NCI-H1092 treated with DMSO at 0.1 percent for 48 hours (cell line): ENCODE measurements at places on chromosomes 12 and 14.

DNA sequence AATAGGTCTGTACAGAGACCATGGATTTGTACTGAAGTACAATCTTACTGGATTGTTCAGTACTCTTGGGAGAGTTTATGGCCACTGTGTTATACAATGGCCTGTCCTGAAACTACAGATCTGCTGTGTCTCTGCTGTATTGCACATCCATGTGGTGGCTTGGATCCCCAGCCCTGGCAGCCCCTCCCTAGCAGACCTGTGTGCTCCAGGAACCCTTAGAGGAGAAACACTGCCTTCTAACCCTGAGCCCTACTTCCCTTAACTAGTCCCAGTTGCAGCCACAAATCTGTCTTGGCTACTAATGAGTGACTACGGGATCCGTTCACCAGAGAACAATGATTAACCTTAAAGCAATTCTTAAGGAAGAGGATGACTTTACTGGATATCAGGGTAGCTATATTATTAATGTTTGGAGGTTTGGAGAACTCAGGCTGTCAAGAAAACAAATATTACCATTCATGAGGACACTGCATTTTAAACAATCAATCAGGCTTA lies 27.7 kb downstream of the RNF34 start:
- no peak for DNase-seq

- DNase-seq, result no peak
These were observed 1104.1 kb upstream of the TMEM132C start for GRCh38 chr12:127162902-127163301.

DNA sequence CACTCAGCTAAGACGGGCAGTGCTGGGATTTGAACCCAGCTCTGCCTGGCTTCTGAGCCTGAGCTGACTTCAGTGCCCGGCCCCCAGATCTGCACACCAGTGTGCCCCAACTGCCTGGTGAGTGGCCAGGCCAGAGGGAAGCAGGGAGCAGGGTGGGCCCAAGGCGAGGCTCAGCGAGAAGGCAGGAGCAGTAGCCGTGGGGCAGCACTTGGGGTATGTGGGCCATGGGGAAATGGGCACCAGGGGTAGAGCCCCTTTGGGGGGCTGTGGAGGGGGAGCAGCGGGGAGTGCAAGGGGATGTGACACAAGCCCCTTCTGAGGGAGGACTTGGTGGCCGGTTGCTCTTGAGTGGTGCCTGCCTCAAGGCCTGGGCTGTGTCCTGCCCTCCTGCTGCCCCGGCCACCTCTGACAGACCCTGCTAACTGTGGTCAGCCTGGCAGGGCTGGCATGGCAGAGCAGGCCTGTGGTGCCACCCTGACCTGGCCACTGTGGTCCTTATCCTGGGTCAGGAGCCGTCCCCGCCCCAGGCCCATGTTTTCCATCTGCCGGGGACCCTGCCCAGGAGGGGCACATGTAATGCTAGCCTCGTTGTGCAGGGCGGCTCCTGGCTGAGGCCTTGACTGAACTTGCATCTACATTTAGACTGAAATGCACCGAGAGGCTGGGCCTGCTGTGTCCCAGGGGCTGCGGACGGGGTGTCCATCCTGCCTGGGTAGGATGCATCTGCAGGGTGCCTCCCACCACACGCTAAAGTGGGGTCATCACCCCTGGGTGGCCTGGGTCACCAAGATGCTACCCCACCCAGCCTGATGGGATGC lies 90.5 kb downstream of the KIF26A start:
- no peak for DNase-seq

- no peak for DNase-seq
These were observed 32.3 kb downstream of the RPS29 start for GRCh38 chr14:49553892-49554291.

DNA sequence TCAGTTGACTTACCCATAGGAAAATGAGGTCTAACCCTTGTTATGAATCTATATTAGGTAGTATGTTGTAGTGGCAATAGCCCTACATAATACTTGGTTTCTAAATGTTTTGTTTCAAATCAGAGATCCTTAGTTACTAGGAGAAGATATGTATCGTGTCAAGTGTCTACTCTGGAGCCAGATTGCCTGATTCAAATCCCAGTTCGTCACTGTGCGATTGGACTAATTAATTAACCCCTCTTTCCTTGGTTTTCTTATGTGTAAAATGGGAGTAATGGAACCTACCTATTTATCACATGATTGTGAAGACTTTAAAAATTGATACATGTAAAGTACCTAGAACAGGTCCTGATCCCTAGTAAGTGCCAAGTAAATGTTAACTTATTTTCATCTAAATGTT lies 1.4 kb downstream of the LETMD1 start:
- no peak for DNase-seq

GRCh38 chr14:102442241-102443211 lies 67.0 kb downstream of the ANKRD9 start:
- no peak for DNase-seq

DNA sequence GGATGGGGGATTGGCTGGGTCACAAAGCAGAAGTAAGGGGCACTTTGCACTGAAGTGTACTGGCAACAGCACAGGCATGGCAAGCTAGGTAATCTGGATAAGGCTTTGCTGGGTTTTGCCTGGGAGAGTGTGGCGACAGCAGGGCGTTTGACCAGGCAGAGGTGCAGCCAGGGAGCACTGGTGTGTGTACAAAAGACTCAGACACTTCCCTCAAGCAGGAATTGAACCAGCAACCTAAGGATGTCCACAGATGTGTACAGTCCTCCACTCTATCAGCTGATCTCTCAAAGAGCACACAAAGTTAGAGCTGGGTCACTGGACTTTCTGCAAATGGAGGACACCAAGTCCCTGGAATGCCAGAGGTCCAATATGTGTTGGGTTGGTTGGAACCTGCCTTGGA lies 15.4 kb upstream of the RNASE4 start:
- DNase-seq, result no peak

DNA sequence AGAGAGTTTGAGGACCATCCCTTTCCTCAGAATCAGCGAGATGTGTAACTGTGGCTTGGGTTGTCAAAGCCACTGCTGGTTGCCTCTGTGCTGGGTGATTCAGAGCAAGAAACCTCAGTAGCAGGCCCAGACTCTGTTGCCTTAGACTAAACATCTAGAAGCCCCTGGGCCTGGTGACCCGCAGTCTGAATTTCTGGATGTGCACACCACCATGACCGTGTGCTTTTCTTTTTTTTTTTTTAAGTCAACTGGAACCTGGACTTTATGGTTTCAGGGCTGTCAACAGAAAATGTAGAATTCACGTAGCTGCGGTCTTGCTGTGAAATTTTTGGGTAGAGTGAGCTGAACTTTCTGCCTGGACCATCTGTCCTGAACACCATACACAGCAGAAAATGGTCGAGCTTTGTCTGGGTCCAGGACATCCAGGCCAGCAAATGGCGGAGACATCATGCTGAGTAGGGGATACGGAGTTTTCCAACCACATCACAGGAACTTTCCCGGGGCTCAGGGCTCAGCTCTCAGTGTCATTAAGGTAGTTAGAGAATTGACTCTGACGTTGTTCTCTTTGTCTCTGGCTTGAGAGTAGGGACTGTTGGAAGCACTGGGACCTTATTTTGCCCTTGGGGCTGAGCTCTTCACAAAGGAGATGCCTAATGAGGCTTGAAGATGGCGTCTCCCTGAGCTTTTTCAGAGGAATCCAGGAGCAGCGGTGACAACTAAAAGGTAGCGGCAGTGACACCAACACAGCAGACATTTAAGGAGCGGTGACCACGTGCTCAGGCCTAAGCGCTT lies 23.0 kb upstream of the BATF start:
- no peak for DNase-seq

DNA sequence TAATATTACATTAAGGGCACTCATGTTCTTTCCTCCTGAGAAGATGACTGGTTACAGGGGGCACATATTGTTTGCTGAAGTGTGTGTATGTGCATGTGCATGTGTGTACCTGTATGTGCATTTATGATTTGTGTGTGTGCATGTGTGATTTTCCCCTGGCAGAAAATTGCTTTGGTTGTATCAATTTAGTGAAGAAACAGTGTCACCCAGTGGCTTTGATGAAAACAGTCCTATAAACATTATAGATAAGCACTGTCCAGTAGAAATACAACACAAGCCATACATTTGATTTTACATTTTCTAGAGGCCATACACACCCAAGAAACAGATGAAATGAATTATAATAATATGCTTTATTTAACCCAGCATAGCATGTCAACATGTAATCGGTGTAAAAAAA lies 8.6 kb downstream of the PDE3A start:
- DNase-seq, result no peak

DNA sequence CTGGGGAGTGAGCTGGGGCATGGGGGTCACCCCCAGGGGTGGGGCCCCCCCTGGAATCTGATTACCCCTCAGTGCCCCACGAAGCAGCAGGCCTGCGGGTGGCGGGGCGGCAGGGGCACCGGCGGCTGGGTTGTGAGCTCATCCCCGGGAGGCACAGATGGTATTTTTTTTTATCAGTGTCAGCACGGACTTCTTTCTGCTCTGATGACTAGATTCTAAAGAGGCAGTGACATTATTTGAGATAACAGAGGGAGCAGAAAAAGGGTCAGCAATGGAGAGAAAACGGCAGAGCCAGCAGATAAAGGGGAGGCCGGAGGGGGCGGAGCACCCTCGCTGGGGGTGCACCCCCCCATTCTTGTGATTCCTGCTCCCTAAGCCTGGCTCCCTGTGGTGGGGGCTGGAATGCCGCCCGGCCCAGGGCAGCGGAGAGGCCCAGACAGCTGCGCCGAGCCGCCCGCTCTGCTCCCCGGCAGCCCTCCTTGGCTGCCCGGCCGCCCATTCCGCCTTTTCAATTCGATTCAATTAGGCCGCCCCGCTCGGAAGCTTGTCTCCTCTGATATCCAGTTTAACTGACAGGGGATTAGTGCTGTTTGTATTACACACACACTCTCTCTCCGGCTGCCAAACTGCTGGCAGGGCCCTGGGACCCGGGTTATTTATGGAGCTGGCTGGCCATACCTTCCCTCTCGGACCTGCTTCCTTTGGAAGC lies 32.9 kb downstream of the MVK start:
- peak; percentile 55 for DNase-seq

DNA sequence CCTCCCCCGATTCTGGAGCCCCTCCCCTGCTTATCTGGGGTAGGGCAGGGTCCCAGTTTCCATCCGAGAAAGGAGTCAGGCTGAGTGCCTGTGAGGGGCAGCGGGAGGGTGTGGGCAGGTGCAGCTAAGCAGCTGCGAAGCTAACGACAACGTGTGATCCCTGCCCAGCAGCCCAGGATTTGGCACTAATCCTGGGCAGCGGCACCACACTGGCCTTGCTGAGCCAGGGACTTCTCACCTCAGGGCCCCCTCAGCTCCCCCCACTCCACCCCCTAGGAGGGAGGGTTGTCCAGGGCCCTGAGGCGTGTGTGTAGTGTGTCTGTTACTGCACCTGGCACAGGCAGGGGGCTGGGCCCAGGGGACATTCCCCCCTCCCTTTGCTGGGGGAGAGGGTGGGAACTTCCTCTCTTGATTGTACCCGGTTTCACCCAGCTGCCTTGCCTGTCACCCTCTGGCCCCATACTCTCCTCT lies 1.8 kb downstream of the SMIM41 start:
- peak; percentile 74 for DNase-seq

GRCh38 chr14:25411781-25412757 lies 362.1 kb upstream of the STXBP6 start:
- DNase-seq, result peak; percentile 51

DNA sequence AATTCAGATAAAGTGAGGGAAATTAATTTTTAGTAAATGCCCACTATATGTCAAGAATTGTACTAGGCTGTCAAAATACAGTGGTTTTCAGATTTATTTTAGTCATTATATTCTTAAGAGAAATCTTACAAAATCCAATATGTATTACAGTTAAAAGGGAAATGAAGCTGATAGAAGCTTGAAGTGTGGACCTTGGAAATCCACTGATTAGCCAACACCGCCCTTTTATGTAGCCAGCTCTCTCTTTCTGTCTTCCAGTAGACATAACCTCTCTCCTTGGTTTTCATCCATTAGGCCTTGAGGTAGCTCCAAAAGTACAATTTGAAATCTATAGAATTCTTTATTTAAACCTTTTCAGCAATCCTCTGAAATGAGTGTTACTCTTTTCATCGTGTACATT lies 63.2 kb downstream of the USP15 start:
- DNase-seq, result no peak

- DNase-seq, result no peak
These were observed 42.0 kb downstream of the GPATCH2L start for GRCh38 chr14:76193696-76194095.

- DNase-seq, result no peak
These were observed 18.6 kb downstream of the GNS start for GRCh38 chr12:64740646-64741045.

DNA sequence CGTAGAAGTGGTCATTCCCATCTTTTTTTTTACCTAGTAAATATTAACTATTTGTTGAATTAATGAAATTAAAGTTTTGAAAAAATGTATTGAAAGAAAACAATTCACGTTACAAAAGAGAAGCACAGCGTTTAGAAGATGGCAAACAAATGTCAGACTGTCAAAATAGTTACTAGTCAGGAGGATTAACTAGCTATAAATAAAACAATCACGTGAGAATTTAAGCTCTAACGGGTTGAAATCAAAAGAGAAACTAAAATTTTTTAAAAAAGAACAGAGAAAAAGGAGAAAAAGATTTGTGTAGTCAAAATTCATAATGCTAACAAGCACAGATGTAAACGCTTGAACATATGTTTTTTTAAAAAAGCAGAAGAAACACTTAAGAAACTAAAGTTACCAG lies 26.4 kb downstream of the DDHD1 start:
- DNase-seq, result no peak

- DNase-seq, result no peak
These were observed 33.7 kb upstream of the GLIPR1 start for GRCh38 chr12:75446857-75447256.

- DNase-seq, result no peak
These were observed 50.7 kb downstream of the TSPAN9 start for GRCh38 chr12:3127832-3128231.

DNA sequence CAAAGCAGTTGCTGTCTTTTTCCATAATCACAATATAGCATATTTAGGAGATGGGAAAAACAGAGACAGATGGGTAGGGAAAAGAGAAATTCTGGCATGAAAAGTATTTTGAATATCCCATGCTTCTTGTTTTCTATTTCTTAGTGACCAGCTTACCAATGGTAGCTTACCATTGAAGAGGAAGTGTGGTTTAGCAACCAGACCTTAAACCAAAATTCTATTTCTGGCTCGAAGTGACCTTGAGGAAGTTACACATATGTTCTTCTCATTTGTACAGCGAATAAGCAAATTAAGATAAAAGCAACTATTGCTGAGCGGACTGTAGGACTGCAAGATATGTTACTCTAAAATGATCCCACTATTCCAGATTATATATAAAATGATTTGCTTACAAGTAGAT lies 82.9 kb downstream of the FGD4 start:
- no peak for DNase-seq

DNA sequence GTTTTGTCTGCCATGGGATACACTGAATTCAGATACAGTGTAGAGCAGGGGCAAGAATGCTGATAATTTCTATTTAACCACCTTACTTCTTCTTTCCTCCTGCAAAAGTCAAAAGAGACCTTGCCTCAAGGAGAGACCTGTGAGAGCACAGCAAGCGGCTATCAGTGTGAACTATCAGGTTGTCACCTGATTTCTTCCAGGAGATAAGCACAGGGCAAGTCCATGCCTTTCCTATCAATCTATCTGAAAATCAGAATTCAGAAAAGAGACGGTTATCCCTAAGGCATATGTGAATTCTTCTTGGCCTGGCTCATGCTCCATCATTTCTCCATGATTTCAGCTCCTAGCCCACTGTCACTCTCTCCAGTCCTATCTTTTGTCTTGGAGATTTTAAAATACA lies 128.9 kb upstream of the CCND2 start:
- no peak for DNase-seq
